T1000 (cell line): ENCODE measurements at places on chromosomes 1 and 21.

DNA sequence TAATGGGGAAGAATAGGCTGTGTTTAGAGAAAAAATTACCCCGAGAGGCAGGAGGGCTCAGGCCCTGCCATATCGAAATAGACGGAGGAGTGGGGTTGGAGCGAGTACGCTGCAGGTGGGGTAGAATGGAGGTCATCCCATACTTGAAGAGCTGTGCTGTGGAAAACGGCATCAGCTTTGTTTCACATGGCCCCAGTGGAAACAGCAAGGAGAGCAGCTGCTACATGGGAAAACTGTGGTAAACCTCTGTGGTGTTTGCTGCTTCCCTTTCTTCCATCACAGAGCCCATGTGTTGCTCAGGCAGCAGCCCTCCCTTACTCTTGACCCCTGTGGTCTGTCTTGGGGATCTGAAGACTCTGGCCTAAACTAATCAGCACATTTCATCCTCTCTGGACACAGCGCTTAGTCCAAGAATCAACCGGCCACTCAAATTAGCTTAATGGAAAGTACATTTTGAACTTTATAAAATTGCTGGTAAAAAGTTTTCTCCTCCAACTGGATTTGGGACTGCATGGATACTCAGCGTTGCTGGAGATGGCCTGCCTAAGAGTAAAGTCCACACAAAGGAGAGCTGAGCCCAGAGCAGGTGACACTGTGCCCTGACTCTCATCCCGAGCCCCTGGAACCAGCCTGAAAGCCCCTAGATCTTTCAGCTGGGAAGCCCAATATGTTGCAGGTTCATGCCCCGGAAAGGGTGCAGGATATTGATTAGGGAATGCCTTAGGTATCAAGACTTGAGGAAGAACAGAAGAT, 127.1 kb upstream of the GADD45A start:
- no peak for DNase-seq

GRCh38 chr1:201515895-201516294, 9.0 kb upstream of the CSRP1 start:
- DNase-seq, result no peak

DNA sequence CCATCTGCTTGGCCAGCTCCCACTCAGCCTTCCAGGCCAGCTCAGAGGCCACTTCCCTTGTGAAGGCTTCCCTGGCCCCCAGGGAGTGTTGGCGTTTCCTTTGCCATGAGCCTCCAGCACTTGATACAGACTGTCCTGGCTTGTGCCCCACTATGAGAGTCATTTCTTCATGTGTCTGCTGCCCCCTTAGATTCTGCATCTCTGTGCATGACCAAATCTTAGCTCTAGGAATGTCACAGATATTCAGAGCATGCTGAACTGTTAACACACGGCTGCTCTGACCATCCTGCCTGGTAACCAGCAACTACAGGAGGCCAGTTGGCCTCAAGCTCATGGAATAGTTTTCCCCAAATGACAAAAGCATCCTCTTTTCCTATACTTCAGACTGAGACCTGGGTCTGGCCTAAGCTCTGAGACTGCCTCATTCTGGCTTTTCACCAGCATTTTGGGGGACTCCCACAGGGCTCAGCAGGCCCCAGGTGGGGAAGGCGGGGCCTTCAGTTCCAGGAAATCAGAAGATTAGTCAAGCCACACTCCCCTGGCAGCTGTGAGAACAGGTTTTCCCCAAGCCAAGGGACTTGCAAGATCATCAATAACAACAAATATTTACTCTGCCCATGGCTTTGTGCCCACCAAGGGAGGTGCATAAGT, 182.6 kb upstream of the EDN2 start:
- DNase-seq, result no peak

DNA sequence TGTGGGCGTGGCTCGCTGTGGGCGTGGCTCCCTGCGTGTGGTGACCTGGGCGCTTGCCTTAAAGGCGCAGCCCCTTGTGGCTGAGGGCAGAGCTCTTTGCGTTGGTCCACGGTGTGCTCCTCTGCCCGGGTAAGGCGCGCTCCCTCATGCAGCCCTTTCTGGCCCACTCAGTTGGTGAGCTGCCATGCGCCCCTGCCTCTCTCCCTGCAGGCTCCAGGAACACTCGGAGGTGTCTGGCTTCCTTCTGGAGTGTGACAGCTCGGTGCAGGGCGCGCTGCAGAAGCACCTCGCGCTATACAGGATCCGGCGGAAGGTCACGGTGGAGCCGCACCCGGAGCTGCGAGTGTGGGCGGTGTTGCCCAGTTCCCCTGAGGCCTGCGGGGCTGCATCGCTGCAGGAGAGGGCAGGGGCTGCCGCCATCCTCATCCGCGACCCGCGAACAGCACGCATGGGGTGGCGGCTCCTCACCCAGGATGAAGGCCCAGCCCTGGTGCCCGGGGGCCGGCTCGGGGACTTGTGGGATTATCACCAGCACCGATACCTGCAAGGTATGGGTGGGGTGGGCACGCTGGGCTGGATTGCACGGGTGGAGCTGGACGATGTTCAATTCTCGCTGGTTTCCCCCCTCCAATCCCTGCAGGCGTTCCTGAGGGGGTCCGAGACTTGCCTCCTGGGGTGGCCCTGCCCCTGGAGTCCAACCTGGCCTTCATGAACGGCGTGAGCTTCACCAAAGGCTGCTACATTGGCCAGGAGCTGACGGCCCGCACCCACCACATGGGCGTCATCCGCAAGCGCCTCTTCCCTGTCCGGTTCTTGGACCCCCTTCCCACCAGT, 9.1 kb downstream of the IBA57 start:
- no peak for DNase-seq

GRCh38 chr1:31201931-31202360, 37.7 kb downstream of the NKAIN1 start:
- no peak for DNase-seq

GRCh38 chr1:203867802-203868201, 6.4 kb downstream of the SNRPE start:
- DNase-seq, result no peak

- no peak for DNase-seq
Measured at GRCh38 chr1:115466433-115466832, 128.4 kb upstream of the NGF start.

GRCh38 chr1:23590058-23590783, 30.9 kb upstream of the ID3 start:
- DNase-seq, result no peak

DNA sequence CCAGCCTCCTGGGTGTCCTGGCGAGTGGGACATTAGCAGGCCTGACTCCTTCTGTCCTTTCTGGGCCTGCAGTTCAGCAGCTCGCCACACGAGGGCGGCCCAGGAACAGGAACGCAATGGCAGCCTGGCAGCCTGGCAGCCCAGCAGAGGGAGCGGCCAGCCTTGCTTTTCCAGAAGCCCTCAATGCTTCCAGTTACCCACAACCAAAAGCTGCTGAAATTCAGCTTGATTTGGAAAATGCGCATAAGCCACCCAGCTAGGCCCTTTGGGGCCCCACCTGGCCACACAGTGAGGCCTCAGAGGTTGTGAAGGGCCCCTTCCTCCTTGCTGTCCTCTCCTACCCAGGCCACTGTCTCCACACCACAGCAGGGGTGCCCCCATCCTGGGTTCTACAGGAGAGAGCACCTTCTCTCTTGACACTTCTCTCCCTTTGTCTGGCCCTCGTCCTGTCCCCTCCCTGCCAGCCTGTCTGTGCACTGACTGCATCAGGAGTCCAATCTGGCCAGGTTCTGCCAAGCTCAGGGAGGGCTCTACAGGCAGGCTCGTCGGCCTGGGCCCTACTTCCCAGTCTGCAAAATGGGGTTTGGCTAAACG, 103.4 kb upstream of the VAMP3 start:
- DNase-seq, result peak; percentile 83

- DNase-seq, result no peak
Measured at GRCh38 chr1:80436851-80437250, 1363.9 kb upstream of the ADGRL2 start.

- DNase-seq, result no peak
Measured at GRCh38 chr1:248140846-248141245, 4.1 kb upstream of the OR2M5 start.

GRCh38 chr1:181089017-181089675, 646 bp downstream of the IER5 start:
- DNase-seq, result no peak

DNA sequence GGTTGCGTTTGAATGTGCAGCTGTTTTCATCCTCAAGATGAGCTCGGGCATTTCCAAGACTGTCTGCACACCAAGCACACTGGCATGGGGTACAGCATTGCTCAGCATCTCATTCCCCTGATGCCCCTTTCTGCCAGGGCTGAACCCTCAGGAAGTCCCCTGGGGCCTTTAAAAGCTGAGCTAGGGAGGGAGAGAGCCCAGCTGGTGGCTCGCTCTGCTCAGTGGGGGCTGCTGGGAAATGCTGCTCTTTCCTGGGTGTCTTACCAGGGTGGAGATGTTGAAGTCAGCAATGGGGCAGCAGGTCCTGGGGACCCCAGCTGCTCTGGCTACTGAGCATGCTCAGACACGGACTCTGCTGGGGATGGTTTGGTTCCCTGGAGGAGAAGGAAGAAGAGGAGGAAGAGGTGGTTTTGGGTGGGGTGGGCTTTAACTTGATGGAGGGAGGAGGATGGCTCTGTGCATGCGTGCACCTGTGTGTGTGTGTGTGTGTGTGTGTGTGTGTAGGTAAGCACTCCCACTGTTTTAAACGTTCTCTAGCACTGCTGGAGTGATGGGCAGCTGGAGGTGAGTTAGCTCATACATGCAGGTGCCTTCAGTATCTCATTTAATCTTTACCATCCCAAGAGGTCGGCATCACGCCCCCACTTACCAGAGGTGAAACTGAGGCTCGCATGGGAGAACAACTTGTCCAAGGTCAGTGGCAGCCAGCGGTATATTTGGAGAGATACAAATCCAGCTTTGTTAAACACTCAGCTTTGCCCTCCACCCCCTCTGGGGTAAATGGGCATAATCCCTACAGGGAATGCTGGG, 40.9 kb downstream of the ACTL8 start:
- no peak for DNase-seq

DNA sequence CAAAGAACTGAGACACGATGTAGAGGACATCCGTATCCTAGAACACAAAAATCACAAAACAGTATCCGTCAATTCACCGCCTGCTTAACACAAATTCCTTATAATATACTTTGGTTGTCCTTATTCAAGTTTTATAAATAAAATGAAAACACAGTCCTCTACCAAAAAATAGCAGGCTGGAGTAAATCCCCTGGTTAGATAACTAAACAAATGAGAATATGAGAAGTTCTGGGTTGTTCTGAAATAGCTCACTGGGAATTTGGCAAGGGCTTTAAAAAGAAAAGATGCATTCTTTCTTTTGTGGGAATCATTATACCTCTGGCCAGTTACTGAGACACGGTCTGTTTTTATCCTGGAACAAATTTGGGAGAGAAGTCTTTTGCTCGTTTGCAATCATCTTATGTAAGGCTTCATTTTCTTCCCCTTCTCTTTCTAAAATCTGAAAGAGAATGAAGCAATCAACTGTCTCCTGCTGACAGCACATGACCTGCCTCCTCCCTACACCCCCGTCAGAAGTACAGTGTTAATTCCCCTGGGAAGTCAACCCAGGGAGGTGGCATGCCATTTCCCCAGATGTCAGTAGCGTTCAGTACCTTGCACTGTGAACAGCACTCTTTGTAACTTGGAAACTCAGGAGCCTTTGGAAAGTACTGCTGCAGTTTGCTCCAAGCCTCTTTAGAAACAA, 37.1 kb upstream of the RAP1GAP start:
- DNase-seq, result no peak

GRCh38 chr1:227167276-227168101, 150.8 kb downstream of the CDC42BPA start:
- DNase-seq, result no peak

DNA sequence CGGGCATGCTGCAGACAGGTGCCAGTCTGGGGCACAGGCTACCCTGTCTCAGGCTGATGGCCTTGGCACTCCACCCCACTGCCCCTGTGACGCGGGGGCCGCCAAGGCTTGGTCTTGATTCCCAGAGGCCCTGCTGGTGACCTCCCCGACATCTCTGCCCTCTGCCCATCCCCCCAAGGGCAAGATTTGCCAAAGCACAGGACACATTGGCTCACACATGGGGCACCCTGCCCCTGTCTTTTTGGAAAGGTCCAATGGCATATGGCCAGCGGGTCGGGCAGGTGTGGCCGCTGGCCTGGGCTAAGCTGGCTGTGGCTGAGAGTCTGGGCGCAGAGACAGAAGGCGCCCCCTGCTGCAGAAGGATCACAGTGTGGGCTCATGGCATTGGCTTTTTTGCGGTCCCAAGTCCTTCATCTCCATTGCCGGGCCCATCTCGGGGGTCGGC, 4.6 kb downstream of the MIB2 start:
- no peak for DNase-seq

DNA sequence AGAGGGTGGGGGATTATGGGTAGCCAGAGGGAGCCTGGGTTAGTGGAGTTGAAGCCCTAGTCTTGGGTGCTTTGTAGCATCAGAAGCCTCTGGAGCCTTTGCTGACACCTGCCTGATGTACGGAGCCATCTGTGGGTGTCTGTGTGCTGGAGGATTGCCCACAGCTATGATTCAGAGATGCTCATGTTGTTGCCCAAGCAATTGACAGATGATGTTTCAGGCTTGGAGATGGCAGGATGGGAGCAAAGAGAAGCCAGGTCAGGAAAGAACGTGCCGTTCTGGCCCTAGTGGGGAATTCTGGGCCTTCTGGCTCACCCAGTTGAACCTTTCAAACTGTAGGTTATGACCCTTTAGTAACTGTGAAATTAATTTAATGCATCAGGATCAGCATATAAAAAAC, 27.6 kb downstream of the COQ8A start:
- no peak for DNase-seq

DNA sequence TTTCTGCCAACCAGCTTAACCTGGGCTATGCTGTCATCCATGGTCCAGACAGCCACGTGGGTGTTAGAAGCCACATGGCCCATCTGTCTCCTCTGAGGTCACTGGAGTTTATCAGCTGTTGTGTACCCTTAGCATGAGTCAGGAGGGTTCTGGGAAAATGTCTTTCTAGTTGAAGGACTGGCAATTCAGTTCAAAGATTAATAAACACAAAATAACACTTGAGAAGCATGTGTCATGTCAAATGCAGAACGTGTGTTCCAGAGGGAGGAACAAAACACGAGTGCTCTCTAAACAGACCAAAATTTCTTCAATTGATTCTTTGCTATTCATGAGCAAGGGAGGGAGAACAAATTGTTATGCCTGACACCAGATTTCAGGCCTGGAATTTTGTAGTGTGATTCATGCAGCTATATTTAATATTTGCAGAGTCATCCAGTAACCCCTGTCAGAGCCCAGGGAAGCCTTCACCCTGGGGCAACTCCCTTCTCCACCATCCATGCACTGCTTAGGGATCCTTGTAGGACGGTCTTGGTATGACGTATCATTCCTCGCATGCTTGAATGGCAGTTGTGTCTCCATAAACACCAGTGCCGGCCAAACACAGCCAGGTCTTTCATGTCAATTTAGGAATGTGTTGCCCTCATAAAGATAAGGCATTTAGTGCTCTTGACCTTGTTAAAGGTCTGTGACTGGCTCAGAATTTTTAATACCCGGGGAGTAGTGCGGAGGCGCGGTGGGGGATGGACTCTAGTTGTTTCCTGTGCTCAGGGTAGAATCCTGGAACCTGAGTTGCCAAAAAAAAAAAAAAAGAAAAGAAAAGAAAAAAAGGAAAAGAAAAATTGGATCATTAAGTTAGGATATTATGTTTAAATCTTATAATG, 27.7 kb upstream of the DYRK1A start:
- DNase-seq, result peak; percentile 75
